ENCODE measurements at places on chromosomes 12 and 14.

DNA sequence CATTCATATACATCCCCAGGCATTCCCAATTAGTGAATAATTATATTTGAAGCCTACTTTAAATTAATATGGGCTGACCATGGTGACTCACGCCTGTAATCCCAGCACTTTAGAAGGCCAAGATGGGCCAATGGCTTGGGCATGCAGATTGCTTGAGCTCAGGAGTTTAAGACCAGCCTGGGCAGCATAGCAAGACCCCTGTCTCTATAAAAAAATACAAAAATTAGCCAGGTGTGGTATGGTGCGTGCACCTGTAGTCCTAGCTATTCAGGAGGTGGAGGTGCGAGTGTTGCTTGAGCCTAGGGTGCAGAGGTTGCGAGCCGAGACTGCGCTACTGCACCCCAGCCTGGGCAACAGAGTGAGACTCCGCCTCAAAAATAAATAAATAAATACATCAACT is 7.6 kb upstream of the ARID2 start:
- DNase-seq, result no peak

DNA sequence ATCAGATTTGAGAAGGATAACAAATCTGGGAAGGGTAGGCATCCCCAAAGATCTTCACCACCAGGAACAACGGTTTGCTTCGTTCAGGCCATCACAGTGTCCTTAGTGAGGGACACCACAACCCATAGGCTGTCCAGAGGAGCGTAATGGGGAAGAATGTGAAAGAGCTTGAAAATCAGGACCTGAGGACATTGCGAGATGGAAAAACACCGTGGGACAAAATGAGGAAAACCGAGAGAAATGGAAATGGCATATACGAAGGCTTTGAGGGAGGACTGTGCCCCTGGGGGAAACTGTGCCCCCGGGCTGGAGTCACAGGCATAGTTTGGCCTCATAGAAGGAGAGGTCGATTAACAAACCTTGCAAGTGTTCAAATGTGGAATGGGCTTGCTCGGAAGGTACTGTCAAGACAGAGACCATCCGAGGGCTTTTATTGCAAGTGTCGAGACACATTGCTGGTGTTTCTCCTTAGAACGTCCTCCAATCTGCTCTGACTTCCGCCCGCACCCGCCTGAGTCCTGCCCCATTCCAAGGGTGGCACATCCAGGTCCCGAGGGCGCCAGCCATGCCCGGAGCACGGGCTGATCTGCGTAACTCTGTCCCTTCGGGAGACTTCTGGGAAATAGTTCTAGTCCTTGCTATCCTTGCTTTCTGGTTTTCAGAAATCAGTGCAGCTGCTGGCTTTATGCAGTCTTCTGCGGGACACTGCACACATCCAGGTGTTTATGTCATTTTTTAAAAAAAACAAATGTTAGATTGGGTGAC is 885 bp upstream of the PALS1 start:
- DNase-seq, result peak; percentile 9

DNA sequence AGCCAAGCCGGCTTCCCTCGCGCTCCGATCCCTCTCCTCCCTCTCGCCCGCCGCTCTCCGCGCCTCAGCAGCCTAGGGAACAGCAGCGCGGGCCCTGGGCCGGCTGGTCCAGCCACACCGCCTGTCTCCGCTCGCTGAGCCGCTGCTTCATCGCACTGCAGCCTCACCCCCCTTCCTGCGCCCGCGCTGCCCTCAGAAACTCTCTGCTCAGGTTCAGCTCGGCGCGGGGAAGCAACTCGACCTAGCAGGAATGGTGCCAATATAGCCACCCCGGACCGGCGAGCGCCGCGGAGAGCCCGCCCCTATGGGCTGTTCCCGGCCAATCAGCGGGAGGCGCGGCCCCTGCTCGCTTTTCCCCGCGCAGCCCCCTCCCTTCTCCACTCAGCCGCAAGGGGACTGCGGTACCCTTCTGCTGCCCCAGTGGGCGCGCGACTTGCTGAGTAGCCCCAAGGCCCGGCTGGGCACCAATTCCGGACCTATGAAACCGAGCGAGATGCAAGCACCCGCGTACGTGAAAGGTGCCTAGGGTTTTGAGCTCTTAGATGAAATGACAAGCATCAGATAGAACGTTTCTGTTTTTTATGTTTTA is at the start of gene ADAMTS20:
TSS of gene ADAMTS20 (minus strand) at position 233 of the 589 bp plus-strand sequence. CDS start 282 bp downstream, outside the sequence.
- no peak for DNase-seq

GRCh38 chr12:47411966-47412365 is 293.9 kb downstream of the RPAP3 start:
- no peak for DNase-seq

DNA sequence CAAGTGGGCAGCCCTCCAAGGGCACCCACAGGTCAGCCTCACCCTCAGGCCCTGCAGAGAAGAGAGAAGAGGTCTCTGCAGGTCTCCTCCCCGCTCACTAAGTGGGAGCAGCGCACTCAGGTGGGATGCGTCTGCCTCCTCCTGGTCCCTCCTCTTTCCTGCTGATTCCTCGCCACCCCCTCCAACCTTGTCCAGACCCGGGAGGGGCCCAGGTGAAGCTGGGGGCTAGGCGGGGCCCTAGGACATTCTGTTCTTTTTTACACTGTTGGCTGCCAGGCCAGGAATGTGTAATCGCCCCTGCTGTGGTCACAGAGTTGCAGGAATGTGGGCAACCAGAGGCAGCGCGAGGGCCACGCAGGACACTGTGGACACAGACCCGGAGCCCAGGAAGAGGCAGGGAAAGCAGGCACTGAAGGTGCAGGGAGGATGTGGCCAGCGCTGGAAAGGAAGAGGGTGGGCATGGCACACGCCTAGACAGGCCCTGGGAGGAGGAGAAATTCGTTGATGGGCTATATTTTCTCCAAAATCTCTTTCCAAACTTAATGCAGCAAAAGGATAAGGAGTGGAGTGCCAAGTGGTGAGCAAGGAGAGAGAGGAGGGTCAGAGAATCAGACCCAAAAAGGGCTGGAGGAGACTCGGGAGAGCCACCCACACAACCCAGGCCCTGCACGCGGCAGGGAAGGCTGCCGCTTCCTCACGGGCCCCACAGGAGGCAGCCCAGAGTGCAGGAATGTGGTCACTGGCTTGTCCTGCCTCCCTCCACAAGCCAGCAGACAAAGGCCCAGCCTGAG is 911 bp upstream of the SCNN1A start:
- no peak for DNase-seq

- DNase-seq, result no peak
Observed at GRCh38 chr12:131766382-131767107, 55.7 kb downstream of the SFSWAP start.

DNA sequence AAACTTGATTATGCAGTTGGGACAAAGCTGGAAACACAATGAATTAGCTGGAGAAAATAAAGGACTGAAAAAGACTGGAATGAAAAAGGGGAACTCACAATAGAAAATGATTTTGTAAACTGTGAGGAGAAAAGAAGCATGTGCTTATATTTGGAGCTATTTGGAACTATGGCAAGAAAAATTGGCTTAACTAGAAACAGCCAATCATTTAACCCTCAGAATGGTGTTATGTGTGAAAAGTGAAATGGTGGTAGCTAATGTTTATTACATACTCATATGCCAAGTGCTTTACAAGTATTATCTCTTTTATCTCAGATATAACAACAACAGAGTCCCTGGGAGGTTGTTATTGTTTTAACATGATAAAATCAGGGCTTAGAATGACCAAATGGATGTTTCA is 583.1 kb upstream of the SEL1L start:
- DNase-seq, result no peak

DNA sequence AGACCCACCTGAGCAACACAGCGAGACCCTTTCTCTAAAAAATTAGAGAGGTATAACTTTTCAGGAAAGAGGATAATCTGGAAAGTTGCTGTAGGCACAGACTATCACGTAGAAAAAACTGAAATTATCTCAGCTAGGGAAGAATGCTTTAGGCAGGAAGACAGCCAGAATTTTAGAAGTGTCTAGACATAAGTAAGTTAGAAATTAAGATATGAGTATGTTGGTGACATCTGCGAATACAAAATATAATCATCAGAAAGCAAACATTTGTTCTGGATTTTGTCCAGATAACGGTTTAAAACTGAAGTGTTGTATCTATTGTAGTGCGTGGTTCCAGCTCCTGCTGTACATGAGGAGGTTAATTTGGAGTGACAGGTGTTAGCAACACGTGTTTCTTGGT is 123.2 kb downstream of the FBXL14 start:
- no peak for DNase-seq

DNA sequence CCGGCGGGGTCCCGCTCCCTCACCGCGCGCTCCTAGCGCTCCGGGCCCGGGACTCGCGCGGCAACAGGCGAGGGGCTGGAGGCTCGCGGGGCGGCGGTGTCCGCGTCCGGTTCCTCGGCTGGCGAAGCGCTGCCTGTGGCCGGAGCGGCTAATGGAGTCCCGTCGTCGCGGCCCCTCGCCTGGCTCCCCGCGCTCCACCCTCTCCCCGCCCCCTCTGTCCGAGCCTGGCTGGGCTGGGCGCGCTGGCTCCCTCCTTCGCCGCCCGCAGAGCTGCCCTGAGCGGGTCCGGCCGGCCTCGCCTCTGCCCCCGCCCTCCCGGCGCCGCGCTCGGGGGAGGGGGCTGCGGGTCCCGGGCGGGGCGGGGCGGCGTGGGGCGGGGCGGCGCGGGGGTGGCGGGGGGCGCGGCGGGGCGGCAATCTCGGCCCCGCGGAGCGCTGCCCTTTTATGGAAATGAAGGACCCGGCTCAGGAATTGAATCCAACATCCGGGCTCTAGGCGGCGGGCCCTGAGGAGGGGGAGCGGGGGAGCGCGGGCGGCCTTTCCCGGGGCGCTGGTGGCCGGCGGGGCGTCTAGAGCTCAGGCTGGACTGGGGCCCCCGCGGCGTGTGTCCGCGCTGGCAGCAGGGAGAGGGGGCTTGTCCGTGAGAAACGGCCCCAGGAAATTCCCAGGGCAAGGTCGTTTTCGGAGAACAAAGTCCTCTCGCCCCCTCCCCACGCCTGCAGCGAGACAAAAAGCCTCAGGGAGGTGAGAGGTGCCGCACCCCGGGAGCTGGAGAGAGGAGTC is at the start of gene FERMT2:
TSS of gene FERMT2 (minus strand) at position 153 of the 783 bp plus-strand sequence. CDS start 482 bp downstream, outside the sequence.
- peak; percentile 12 for DNase-seq

- no peak for DNase-seq
Observed at GRCh38 chr12:122584177-122584863, 57.3 kb downstream of the KNTC1 start.

GRCh38 chr14:103213331-103213730 is 90.1 kb downstream of the TNFAIP2 start:
- no peak for DNase-seq

- no peak for DNase-seq
Observed at GRCh38 chr14:86115972-86116371, 586.0 kb downstream of the FLRT2 start.

- no peak for DNase-seq
Observed at GRCh38 chr14:95507701-95508103, 8.7 kb downstream of the SYNE3 start.

GRCh38 chr12:112331886-112332285 is 50.3 kb downstream of the HECTD4 start:
- no peak for DNase-seq

DNA sequence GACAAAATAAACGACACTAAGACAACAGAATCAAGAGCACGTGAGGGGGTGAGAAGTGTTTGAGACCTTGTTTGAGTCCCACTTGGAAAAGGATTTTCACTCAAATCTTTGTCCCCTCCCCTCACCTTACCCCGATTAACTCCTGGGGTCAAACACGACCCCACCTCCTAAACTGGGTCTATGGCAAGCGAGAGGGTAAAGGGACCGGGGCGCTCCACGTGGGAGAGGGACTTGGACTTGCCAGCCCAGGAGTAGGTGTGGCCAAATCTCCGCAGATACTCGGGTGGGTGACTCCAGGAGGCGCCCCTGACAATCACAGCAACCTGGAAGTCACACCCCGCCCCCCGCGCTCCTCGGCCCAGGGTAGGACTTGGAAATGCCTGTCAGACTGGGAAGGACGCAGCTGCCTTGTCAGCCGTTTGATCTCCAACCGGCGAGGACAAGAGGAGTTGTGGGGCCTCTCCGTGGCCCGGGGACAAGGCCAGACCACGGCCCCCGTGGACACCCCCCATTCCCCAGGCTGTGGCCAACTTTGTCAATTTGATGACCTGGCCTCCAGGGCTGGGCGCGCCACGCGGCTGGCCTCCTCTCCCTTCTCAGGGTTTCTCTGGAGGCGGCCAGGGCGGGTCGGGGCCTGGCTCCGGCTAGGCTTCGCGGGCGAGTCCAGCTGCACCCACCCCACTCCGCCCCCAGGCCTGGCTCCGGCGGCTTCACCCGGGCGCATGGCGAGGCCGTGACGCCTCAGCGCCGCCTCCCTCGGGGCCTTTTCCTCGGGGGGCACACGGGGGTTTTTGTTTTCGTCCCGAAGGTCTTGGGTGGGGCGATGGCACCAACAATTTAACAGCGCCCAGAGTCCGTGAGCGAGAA is 1.1 kb upstream of the BCL11B start:
- no peak for DNase-seq

DNA sequence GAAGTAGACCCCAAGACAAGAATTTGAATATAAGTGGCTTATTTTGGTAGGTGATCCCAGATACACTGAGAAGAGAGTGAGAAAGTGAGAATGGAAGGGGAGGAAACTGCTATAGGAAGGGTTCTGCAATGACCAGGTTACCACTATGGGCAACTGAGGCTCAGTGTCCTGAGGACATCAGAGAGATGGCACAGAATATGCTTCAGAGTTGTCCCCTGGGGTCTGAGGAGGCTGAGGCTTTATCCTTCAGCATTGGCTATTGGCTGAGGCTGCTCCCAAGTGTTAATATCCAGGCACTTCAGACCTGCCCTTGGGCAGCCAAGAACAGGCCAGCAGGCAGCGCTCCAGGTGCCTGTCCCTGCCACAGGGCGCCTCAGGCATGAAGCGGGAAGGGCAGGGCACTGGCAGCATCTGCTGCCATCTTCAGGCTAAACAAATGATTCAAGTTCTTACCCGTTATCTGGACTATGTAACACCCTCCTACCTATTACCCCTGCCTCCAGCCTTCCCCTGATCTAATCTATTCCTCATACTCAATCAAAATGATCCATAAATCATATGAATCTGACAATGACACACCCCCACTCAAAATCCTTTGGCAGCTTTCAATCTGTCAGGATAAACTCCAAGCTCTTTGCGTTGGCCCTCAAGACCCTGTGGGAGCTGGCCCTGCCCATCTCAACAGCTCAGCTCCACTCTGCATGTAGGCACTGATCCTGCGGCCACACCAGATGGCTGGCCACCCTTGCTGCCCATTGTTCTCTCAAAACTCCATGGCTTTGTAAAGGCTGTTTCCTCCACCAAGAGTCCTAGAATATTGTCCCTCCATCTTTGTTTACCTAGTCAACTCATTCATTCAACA is 42.4 kb downstream of the CKAP4 start:
- DNase-seq, result no peak

- no peak for DNase-seq
Observed at GRCh38 chr12:52846356-52846970, 2.3 kb downstream of the KRT78 start.

- no peak for DNase-seq
Observed at GRCh38 chr12:52323001-52323400, 1.8 kb upstream of the KRT83 start.

All from activated T-helper 9 cell treated with anti-CD3 and anti-CD28 coated beads, Interleukin-2, amount 50 U/mL, for 16 hours (primary cell).